Prostate gland (tissue), 2 donors: ENCODE measurements at places on chromosomes 12 and 14. TPM values are rescaled to one million over a fixed set of nuclear protein-coding genes. Genes with fewer than 3 reads are reported as not detected.
A peak's percentile ranks its signal among the peaks of the same experiment; 100 is the strongest.

GRCh38 chr12:47900131-47901062, 4.4 kb downstream of the VDR start:
- no peaks in the 10 kb centered on the region for H3K36me3 ChIP-seq
- peaks cover 2% of the 10 kb centered on the region for H3K4me1 ChIP-seq
- DNase-seq, result peak; percentile 23
- no peak overlapping the region for H3K27ac ChIP-seq
- H3K27me3 ChIP-seq, result no peaks in the 10 kb centered on the region

- no peaks in the 10 kb centered on the region for H3K4me1 ChIP-seq
- H3K27me3 ChIP-seq, result peaks cover 2% of the 10 kb centered on the region
- no peak for DNase-seq
- H3K4me3 ChIP-seq, result no peak overlapping the region
- H3K36me3 ChIP-seq, result no peaks in the 10 kb centered on the region
These were observed 21.7 kb upstream of the KCNA5 start for GRCh38 chr12:5022025-5022424.

DNA sequence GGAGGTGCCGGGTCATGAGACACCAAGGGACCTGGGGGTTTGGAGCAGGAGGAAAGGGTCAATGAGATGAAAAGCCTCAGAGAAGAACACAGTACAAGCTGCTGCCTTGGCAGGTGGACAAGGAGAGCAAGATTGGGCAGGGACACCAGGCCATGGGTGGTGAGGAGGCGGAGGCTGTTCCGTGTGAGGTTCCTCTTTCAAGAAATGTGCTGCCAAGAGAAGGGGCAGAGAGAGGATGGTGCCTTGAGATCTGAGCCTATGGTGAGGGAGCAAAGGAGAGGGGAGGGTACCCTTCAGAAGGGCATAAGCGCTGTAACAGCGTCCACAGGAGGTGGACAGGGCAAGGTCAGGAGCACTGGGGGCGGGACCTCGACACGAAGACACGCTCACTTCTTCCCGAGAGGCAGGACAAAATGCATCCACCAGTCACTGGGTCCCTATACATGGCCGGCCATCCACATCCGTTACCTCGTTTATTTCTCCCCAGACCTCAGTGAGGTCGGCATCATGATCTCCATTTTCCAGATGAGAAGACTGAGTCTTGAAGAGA, 100.2 kb downstream of the B4GALNT3 start:
- no peaks in the 10 kb centered on the region for H3K4me1 ChIP-seq
- H3K27me3 ChIP-seq, result no peaks in the 10 kb centered on the region
- H3K27ac ChIP-seq, result no peak overlapping the region
- H3K4me3 ChIP-seq, result no peak overlapping the region
- H3K36me3 ChIP-seq, result no peaks in the 10 kb centered on the region
- DNase-seq, result no peak

- DNase-seq, result no peak
- H3K27ac ChIP-seq, result no peak overlapping the region
These were observed 256.7 kb downstream of the ITPR2 start for GRCh38 chr12:26576266-26576665.

DNA sequence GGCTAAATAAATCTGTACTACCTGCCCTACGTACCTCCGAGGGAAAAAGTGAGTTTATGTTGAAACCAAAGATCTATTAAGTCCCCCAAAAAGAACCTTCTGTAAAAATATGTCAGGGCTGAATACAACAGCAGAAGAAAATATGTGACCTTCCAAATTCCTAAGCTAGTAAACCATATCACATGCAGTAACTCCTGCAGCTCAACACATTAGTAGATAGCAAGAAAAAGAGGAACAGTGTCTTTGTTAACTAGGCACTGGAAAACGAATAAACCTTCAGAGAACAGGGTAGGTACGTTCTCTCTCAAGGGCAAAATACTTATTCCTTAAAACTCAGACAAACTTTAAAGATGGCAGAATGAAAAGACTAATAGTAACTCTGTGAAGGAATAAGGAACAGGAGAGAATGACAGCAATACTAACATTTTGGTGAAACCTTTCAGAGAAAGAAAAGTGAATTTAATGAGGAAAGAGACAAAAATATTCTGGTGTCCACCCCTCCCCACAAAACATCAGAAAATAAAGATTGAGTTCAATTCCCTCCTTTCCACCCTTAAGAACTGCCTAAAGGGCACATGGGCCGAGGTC, 18.0 kb downstream of the CBX5 start:
- H3K27me3 ChIP-seq, result no peaks in the 10 kb centered on the region
- peaks cover 3% of the 10 kb centered on the region for H3K4me1 ChIP-seq
- H3K36me3 ChIP-seq, result no peaks in the 10 kb centered on the region
- DNase-seq, result no peak

DNA sequence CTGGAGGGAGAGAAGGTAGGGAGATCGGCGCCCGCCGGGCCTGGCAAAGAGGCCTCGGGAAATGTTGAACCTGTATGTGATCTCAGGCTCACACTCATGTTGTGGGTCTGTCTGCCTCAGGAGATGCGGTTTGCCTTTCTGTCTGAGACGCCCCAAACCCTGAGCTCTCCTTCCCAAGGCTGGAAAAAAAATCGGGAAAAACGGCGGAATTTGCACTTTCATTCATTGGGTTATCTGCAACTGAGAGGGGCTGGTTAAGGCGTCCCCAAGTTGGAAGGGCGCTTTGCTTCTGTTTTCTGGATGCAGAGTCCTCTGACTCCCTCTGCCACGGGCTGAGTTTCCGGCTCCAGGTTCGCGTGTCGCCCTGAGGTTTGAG, 5.0 kb upstream of the HOXC9 start:
- H3K4me1 ChIP-seq, result no peaks in the 10 kb centered on the region
- H3K27ac ChIP-seq, result no peak overlapping the region
- H3K27me3 ChIP-seq, result peaks cover 74% of the 10 kb centered on the region
- no peak for DNase-seq

- no peak overlapping the region for H3K27ac ChIP-seq
- no peaks in the 10 kb centered on the region for H3K36me3 ChIP-seq
These were observed 60.9 kb downstream of the DYRK2 start for GRCh38 chr12:67709367-67709954.

GRCh38 chr12:117679776-117680175, 289.0 kb downstream of the KSR2 start:
- no peaks in the 10 kb centered on the region for H3K36me3 ChIP-seq
- no peak overlapping the region for H3K4me3 ChIP-seq
- no peak overlapping the region for H3K27ac ChIP-seq
- H3K27me3 ChIP-seq, result peaks cover 2% of the 10 kb centered on the region
- H3K4me1 ChIP-seq, result peaks cover under 1% of the 10 kb centered on the region

DNA sequence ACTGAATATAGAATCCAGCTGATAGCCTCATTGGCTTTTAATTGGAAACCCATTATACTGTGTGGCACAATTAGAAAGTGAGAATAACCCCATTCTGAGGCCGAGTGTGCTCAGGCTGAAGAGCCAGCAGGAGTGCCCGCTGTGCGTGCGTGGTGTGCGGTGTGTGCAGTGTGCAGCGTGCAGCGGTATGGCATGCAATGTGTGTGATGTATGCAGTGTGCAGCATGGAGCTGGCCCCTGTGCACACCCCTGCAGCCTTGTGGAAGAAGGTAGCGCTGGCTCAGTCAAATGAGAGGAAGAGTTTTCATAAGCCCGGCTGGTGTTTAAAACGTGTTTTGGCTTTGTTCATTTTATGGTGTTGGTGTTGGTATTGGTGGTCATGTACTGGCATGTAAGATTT, 22.9 kb downstream of the CKB start:
- no peak overlapping the region for H3K4me3 ChIP-seq
- no peaks in the 10 kb centered on the region for H3K4me1 ChIP-seq
- no peak overlapping the region for H3K27ac ChIP-seq
- H3K36me3 ChIP-seq, result peaks cover 8% of the 10 kb centered on the region

DNA sequence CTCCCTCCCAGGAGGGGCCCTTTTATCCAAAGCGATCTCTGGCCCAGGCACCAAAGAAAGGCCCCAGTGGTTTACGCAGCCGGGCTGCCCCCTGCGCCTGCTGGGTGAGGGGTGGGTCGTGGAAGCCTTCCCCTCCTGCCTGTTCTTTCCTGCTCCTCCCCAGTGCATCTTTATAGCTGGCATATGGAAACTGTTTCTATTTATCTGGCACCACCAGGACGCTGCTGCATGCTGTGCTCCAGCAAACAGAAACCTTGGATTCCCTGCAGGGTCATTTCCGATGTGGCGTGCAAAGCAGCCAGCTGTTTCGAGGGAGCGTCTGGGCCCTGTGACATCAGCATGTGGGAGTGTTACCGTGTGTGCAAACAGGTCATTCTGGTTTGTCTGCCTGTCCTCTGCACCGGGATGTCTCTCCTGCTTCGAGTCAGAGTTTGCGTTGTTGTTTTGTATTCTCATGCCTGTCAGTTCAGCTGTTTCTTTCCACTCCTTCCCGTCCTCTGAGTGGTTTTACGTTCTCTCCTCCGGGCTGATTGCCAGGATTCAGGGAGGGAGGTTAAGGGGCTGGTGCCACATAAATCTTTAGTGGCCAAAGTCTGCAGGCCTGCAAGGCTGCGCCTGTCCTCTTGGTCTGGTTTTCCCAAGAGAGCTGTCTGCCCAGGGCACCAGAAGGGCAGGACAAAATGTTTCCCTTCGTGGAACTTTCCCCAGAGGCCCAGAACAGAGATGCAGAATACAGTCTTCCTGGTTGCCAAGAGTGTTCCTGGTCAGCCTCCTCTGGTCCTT, 24.6 kb downstream of the TPCN1 start:
- peak; percentile 96 for DNase-seq
- peaks cover 33% of the 10 kb centered on the region for H3K4me1 ChIP-seq
- peak overlapping the region; percentile 1 for H3K4me3 ChIP-seq
- H3K36me3 ChIP-seq, result no peaks in the 10 kb centered on the region

GRCh38 chr12:107437954-107438353, 247.6 kb upstream of the PWP1 start:
- H3K27me3 ChIP-seq, result no peaks in the 10 kb centered on the region
- H3K4me3 ChIP-seq, result no peak overlapping the region
- no peak for DNase-seq
- no peak overlapping the region for H3K27ac ChIP-seq
- H3K36me3 ChIP-seq, result no peaks in the 10 kb centered on the region
- no peaks in the 10 kb centered on the region for H3K4me1 ChIP-seq

GRCh38 chr12:131210506-131211339, 257.0 kb downstream of the ADGRD1 start:
- no peak overlapping the region for H3K27ac ChIP-seq
- H3K27me3 ChIP-seq, result peaks cover 2% of the 10 kb centered on the region
- H3K4me3 ChIP-seq, result no peak overlapping the region

DNA sequence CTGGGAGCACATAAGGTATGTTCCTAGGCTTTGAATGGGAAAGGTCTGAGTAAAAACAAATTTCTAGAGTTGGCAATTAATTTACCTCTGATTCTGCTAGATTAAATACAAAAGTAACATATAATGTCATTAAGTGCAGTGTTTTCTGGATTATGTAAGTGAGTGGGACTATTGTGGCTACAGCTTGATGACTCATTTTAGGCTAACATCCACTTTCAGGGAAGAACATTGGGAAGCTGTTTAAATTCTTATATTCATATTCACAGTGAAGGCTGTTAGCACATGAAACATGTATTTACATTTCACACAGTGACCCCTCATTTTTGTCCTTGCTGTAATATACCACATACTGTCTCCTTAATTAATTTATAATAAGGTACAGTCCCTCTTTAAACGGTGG, 13.2 kb upstream of the BMAL2 start:
- no peak for DNase-seq
- H3K4me1 ChIP-seq, result no peaks in the 10 kb centered on the region
- no peaks in the 10 kb centered on the region for H3K27me3 ChIP-seq
- no peak overlapping the region for H3K4me3 ChIP-seq
- no peak overlapping the region for H3K27ac ChIP-seq

GRCh38 chr12:34405286-34406227, 383.3 kb downstream of the ALG10 start:
- DNase-seq, result peak; percentile 2
- H3K27ac ChIP-seq, result no peak overlapping the region
- H3K4me3 ChIP-seq, result no peak overlapping the region
- H3K36me3 ChIP-seq, result no peaks in the 10 kb centered on the region
- no peaks in the 10 kb centered on the region for H3K27me3 ChIP-seq

- no peaks in the 10 kb centered on the region for H3K36me3 ChIP-seq
- H3K4me1 ChIP-seq, result no peaks in the 10 kb centered on the region
- no peak for DNase-seq
- no peak overlapping the region for H3K27ac ChIP-seq
- no peak overlapping the region for H3K4me3 ChIP-seq
These were observed 66.6 kb upstream of the FBRSL1 start for GRCh38 chr12:132423251-132423819.

DNA sequence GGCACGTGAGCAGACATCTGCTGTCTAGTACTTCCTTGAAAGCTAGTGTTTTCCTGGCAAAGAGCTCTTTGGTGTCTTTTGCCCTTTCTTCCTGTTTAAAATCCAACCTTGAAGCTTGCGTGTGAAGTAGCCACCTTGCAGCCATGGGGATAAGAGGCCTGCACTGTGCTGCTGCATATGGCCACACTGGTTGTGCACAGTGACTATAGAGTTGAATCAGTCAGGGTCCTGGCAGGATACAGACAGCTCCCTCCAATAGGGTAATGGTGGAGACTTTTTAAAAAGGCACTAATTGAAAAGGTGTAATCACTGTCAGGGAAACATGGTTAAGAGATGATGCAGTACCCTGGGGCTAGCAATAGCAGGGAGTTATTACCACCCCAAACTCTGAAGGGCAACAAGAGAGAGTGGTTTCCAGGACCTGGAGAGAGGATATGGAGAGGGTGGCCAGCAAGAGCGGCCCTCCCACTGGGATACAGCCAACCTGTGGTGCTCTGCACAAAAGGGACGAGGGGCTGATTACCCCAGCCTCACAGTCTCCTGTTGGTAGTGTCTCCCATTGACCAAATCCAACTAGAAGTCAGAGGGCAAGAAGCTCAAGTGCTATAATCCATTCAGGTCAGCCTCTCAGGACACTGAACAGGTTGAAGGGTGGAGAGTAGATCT, 4.8 kb upstream of the GLT8D2 start:
- no peak overlapping the region for H3K27ac ChIP-seq
- no peak for DNase-seq
- no peaks in the 10 kb centered on the region for H3K4me1 ChIP-seq
- no peaks in the 10 kb centered on the region for H3K27me3 ChIP-seq
- no peaks in the 10 kb centered on the region for H3K36me3 ChIP-seq
- H3K4me3 ChIP-seq, result no peak overlapping the region

DNA sequence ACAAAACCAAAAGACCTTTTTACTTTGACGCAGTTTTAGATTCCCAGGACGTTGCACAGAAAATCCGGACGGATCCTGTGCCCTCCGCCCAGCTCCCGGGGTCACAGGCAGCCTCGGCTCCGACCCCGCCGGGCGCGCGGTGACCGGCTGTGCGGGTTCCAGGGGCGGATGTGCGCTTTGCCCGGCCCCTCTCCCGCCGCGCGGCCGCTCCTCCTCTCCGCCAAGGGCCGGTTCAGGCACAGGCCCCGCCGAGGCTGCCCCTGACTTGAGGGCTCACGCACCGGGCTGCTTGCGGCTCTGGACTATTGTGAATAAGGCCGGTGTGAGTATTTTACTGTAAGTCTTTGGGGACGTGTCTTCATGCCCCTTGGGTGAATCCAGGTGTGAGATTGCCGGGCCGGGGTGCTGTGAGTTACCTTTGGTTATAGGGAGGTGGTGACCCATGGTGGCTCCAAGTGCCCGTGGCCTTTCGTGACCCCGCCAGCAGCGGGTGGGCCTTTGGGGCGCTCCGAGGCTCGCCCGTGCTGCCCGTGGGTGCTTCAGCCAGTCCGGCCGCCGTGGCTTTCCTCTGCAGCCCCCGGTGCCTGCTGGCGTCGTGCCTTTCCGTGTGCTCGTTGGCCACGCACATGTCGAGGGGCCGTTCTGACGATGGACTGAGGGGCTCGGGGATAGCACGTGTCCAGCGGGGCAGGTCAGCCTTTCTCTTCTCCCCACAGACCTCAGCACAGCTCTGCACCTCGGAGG, 45.9 kb downstream of the NOC4L start:
- H3K27ac ChIP-seq, result peak overlapping the region; percentile 54
- H3K36me3 ChIP-seq, result no peaks in the 10 kb centered on the region
- peak overlapping the region; percentile 39 for H3K4me3 ChIP-seq

The HPD gene
- 0.41 TPM for total RNA-seq

The ZNF385A gene
- total RNA-seq, result 42.4 TPM

The LRRK2 gene
- 6.2 TPM for total RNA-seq

The SLC35E3 gene
- total RNA-seq, result 8.9 TPM

The MARS1 gene
- 67.2 TPM for total RNA-seq
